ENCODE measurements at places on chromosomes 16 and 17.

GRCh38 chr16:2270588-2271470, 2.9 kb upstream of the RNPS1 start:
- H3K27me3 ChIP-seq: no peaks in the 10 kb centered on the region
- no peak overlapping the region for H3K4me3 ChIP-seq
- H3K4me1 ChIP-seq: peaks cover 10% of the 10 kb centered on the region
- peaks cover 4% of the 10 kb centered on the region for H3K36me3 ChIP-seq
- DNase-seq: no peak

- H3K27me3 ChIP-seq: no peaks in the 10 kb centered on the region
- H3K4me3 ChIP-seq: no peak overlapping the region
- no peaks in the 10 kb centered on the region for H3K36me3 ChIP-seq
- DNase-seq: no peak
Measured at GRCh38 chr16:56709443-56710040, 20.4 kb upstream of the NUP93 start.

DNA sequence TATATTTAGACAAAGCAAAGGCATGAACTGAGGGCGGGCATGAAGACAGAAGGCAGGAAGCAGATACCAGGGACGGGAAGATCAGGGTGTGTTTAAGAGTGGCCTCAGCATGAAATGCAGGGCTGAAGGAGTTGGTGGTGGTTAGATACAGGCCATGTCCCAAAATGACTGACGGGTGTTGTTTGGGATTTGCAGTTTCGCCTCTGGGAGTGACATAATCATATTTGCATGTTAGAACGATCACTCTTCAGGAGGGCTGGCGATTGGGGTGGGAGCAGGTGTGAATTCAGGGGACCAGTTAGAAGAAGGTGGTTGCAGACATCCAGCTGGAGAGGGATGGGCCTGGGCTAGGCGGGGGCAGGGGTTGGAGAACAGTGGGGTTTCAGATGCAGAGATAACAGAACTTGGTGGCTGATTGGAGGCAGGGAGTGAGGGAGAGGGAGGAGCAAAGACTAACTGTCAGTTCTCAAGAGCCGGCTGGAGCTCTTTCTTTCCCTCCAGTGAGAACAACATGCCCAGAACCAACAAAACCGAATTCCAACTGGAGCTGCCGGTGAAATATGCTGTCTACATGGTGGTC, 27.2 kb upstream of the ITGAX start:
- DNase-seq: no peak
- no peak overlapping the region for H3K4me3 ChIP-seq

GRCh38 chr16:17951378-17951777, 385.2 kb downstream of the NPIPA8 start:
- H3K27me3 ChIP-seq: no peaks in the 10 kb centered on the region
- H3K4me3 ChIP-seq: no peak overlapping the region
- H3K36me3 ChIP-seq: no peaks in the 10 kb centered on the region
- no peak overlapping the region for H3K27ac ChIP-seq
- H3K4me1 ChIP-seq: no peaks in the 10 kb centered on the region

DNA sequence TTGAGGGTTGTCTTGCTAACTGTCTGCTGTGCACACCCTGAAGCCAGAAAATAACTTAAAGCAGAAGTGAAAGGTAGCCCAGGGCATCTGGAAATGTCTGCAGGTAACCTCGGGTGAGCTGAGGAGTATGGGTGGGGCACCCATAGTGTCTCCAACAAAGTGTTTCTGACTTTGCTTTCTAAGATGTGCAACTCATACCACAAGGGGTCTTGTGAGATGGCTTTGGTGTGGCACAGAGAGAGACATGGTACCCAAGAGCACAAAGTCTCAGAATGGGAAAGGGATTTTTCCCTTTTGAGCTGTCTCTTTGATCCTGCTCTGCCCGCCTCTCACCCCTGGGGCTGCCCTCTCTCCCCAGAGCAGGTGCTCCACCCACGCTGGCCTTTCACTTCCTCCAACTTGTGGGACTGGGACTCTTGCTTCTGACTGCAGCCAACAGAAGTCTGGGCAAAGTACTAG, 6.9 kb downstream of the CHD9 start:
- no peaks in the 10 kb centered on the region for H3K4me1 ChIP-seq
- H3K27me3 ChIP-seq: no peaks in the 10 kb centered on the region
- H3K27ac ChIP-seq: no peak overlapping the region

DNA sequence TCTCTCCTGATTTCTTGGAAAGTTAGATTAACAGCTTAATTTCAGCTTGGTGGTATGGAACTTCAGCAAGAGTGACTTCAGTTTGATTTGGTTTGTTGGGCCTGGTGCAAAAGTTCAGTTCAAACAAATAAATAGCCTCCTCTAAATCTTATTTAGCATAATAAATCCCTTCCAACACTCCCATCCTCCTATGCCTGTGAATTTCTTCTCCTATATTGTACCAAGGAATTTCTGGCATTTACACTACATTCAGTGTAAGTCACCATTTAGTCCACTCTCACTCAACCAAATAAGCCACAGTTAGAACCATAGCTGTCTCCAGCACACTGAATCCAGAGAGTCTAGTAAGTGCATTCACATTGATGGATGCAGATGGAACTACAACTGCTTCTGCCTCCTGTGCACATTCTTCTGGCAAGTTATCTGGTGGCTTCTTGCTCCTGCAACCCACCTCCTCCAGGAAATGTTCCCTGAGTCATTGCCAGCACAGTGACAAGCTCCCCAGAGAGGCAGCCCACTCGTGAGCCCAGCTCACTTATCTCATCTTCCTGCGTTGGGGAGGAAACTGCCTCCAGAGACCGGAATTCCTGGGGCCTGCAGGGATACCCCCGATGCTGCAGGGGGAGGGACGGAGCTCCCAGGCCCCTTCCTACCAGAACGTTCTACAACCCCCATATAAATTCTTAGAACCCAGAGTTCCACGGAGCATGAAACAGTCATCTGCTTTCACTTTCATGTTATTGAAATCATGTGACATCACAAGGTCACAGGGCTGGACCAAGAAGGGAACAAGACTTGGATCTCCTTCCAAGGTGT, 318.3 kb downstream of the PHKB start:
- H3K4me3 ChIP-seq: peak overlapping the region; percentile 49
- H3K27me3 ChIP-seq: no peaks in the 10 kb centered on the region
- no peak for DNase-seq

DNA sequence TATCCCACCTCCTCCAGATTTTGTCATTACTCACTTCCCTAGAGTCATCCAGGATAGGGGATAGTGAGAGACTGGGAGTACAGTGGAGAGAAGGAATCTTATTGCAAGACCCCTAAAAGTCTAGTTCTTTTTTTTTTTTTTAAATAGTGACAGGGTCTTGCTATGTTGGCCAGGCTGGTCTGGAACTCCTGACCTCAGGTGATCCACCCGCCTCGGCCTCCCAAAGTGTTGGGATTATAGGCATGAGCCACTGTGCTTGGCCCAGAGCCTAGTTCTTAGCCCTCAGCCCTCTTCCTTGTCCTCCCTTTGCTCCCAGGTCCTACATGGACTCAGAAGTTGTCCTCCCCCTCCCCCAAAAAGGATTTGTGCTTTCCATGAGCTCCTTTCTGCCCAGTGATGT, 2.7 kb upstream of the CHRNB1 start:
- peaks cover 18% of the 10 kb centered on the region for H3K27me3 ChIP-seq
- peaks cover 38% of the 10 kb centered on the region for H3K4me1 ChIP-seq
- no peak overlapping the region for H3K27ac ChIP-seq
- no peak overlapping the region for H3K4me3 ChIP-seq

- H3K4me3 ChIP-seq: no peak overlapping the region
- H3K27me3 ChIP-seq: no peaks in the 10 kb centered on the region
- peak overlapping the region; percentile 48 for H3K27ac ChIP-seq
Measured at GRCh38 chr17:55726440-55726839, 3.8 kb upstream of the TMEM100 start.

Measured in ascending aorta (tissue), 2 donors.